Stimulated activated CD8-positive, alpha-beta memory T cell treated with anti-CD3 and anti-CD28 coated beads, Interleukin-15, amount 100 ng/mL, for 4 hours (primary cell): ENCODE measurements at places on chromosomes 6 and 20.

DNA sequence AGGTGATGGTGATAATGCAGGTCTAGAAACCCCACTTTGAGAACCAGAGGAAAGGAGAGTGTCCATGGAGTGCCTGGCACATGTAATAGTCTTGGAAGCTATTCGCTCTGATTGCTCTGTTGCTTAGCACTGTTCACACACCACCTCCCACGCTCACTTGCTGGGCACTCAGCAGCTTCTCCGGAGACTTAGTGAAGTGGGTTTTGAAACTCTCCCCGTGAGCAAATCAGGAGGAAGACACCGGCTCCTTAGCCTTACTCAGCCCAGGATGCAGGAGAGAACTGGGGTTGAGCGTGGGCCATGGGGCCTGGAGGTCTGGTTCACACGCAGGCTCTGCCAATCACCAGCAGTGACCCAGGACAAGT, 22.2 kb downstream of the BMP7 start:
- DNase-seq, result no peak

GRCh38 chr6:21202521-21202920, 391.0 kb upstream of the SOX4 start:
- DNase-seq, result no peak

DNA sequence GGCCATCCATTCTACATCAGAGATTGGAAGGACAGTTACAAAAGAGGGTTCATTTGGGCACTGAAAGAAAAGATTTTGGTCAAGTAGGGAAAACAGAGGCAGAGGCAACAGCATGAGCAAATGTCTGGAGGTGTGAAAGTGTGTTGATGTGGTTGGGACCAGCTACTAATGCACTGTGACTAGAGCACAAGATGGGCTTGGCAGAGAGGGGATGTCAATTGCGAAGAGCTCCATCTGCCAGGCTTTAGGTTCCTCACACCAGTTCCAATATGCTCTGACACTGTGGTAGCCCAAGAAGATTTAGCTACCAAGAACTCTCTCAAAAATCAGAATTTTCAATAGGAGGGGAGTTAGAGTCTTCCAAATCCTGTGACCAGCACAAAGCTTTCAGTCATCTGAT, 42.1 kb downstream of the TRAF3IP2 start:
- no peak for DNase-seq

GRCh38 chr6:26394289-26394688, 7.8 kb upstream of the BTN3A1 start:
- DNase-seq, result no peak

DNA sequence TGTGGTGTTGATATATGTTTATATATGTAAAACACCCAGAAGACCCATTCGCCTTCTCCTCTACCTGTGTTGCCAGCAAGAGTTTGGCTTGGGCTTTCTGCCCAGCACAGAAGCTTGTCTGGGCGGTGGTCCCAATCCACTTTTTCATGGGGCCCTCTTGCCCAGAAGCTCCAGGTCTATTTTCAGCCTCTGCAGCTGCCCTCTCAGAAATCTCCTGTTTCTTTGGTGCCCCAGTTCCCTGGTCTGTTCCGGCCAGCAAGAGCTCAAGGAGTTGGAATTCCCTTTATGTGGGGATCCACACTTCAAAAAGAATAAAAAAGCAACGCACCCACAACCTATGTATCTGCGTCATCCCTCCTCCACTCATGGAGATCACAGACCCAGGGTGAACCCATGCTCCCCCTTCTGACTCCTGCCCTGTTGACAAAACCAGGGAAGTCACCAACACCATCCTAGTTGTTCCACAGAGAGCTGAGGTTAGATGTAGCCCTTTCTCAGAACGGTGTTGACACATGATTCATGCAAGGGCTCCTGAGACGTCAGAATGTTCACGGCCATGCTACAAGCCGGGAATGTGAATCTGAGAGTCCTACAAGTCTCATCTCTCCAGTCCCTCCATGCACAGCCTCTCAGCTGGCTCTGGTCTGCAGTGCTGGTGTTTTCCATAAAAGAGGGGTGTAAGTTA, 156.8 kb upstream of the RIN2 start:
- no peak for DNase-seq
